ENCODE measurements at places on chromosomes 12 and 14. TPM values are rescaled to one million over a fixed set of nuclear protein-coding genes. Genes with fewer than 3 reads are reported as not detected.

GRCh38 chr14:55512421-55512820 is 67.6 kb upstream of the KTN1 start:
- DNase-seq = no peak

DNA sequence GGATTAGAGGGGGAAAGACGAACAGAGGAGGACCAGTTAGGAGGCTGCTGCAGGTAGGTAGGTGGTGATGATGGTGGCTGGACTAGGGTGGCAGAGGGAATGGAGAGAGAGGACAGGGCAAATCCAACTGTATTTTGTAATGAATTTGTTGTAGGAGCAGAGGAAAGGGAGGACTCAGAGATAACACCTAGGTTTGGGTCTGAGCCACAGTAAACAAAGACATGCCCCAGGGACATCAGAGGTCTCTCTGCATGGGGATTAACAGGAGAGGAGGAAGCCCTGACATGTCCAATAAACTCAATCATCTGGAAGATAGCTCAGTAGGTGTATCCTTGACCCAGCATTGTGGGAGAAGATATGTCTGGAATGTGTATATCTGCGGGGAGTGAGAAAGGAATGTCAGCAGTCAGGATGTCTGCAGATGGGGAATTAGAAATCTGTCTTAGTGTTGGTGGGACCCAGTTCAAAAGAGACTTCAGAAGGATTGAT is 4.7 kb upstream of the SLC48A1 start:
- DNase-seq = no peak

- DNase-seq = no peak
These were observed 85.6 kb downstream of the SMOC1 start for GRCh38 chr14:69964841-69965240.

The CGRRF1 gene
- 41.9 TPM for polyA plus RNA-seq
